ENCODE measurements at places on chromosomes 11 and 22.

DNA sequence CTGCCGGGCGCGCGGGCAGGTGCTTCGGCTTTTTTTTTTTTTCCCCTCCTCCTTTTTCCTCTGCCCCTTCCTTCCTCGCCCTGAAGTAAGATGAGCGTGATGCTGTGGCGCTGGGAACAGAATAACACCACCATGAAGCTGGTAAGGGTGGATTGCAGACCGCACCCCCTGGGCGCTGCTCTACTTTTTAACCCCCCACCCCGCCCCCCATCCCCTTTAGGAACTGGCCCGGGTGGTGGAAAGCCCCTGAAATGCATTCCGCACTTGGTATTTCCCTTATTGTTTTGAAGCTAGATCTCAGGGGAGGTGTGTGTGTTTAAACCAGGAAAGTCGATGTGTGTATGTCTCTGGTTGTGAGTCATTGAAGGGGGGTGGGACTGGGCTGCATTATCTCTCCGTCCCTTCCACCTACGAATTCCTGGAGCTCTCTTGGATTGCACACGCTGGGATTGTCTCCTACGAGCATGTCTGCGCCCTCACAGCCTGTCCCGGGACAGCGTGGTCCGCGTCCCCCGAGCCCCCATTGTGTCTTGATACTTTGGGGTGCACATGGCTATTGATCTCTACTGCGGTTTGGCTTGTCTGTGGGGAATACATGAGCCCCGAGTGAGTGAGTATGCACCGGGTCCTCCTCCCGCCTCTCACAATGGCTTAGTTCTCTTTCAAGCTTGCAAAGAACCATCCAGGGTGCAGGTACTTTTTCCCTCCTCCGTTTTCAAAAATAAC is 64.9 kb downstream of the NAV2 start:
- DNase-seq = peak; percentile 84

DNA sequence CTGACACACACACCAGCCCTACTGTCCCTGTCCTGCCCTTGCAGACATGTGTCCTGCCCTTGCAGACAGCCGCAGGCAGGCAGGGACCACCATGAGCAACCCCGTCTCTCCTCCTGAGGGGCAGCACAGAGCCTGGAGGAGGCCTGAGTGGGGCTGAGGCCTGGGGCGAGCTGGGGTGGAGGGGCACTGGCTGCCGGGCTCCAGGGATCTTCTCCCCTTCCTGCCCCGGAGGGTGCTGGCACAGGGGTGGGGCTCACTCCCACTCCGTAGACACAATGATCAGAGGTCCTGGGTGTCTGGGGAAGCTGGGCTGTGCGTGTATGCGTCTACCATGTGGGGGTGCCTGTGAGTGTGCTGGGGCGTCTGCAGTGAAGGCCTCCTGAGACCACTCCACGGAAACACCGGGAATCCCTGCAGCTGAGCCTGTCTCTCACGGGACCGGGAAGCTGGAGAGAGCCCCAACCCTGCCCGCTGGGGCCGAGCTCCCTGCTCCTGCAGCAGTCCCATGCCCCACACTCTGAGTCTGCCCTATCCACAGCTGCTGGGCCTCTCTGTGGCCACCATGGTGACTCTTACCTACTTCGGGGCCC is 588 bp downstream of the TSPAN32 start:
- no peak for DNase-seq

GRCh38 chr22:39806109-39806508 is 87.5 kb downstream of the ENTHD1 start:
- no peak for DNase-seq

- DNase-seq = no peak
These were observed 1.3 kb upstream of the CLCF1 start for GRCh38 chr11:67374571-67375281.

- DNase-seq = no peak
These were observed 21.5 kb downstream of the BIRC2 start for GRCh38 chr11:102368472-102368871.

DNA sequence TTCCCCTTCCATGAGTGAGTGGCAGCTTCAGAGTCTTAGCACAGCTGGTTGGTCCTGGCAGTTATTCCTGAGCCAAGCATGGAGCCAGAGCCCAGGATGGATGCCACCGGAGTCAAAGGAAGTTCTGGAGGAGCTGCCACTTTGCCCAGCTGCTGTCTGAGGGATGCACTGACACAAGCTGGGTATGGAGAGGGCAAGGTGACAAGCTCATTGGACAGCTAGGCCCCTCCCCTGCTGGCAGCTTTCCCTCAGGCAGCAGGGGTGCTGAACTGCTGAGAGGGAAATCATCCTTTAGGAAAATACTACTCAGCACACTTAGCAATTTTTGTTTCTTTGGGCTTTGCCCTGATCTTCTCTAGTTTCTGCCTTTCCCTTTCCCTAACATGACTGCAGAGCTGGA is 99.3 kb upstream of the SESN3 start:
- DNase-seq = no peak

DNA sequence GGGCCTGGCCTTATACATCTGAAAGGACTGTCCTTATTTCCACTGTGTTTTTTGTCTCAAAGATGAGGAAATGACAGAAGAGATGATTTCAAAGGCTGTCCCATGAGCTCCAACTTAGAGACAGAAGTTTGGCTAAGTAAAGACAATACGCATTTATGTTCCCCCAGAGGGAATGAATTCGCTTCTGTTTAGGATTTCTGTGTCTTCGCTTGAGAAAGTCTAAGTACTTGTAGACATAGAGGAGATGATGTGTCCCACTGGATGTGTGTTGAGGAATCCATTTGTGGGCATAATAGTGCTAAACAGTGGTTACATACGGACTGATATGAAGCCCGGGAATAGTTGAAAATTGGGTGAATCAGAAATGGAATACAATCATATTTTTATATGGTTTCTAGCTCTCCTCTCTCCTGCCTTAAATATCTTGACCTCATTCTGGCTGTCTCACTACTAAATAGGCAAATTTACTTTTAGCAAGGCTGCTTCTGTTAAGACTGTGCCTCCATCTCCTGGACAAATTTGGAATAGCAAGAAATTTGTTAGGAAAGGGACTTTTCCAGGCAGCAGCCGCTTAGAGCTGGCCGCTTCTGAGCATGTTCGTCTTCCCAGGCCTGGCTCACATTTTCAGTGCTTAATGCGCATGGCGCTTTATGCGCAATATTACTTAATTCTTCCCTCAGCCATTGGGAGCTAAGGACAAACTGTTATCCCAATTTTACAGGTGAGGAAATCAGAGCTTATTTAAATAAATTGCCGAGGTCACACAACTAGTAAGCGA is 1.9 kb upstream of the PEX26 start:
- peak; percentile 91 for DNase-seq

DNA sequence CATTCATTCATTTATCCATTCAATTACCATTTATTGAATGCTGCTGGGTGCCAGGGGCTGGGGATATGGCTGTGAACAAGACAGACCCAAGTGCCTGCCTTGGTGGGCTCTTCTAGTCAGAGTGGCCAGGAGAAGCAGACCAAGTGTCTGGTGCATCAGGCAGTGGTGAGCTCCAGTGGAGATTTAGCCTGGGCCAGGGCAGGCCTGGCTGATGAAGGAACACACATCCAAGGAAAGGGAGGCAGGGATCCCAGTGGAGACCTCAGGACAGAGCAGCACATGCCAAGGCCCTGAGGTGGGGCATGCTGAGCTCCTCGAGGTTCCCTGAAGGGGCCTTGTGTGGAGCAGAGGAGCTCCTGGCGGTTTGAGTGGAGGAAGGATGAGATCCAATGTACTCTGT is 46.6 kb upstream of the SMIM38 start:
- DNase-seq = no peak

- no peak for DNase-seq
These were observed 207.3 kb upstream of the MTNR1B start for GRCh38 chr11:92762121-92762540.

- no peak for DNase-seq
These were observed 48.0 kb upstream of the L3MBTL2 start for GRCh38 chr22:41157083-41157482.

DNA sequence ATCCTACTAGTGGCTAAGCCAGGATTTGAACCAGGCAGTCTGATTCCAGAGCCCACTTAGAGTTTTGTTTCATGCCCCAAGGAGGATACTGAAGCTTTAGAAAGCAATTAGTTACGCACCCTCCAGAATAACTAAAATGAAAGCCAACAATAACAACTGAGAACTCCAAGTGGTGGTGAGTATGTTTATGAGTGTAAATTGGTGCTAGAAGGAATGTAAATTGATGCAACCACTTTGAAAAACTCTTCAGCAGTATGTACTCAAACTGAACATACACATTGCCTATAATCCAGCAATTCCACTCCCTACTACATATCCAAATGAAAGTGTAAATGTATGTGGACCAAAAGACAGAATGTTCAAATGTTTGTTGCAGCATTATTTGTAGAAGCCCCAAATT is 6.7 kb upstream of the ARL14EP start:
- DNase-seq = no peak

GRCh38 chr11:44634401-44635281 is 69.2 kb downstream of the CD82 start:
- DNase-seq = peak; percentile 79

- no peak for DNase-seq
These were observed 23.4 kb downstream of the SYN3 start for GRCh38 chr22:33034753-33035152.

DNA sequence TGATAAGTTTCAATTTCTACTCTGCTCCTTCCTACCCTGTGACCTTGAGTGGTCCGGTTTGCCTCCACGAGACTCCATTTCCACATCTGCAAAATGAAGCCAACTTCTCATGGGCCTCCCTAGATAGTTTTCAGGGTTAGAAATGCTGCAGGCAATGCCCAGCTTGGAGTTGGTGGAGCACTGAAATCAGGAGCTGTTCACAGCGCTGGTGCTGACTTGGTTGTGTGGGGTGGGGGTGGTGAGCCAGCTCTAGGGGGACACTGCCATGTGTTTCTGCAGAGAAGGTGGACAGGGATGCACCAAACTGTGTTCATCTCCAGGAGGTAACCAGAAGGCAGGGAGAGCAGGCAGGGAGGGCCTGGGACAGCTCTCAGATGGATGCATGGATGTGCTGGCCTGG is 37.0 kb downstream of the SGSM1 start:
- DNase-seq = no peak

DNA sequence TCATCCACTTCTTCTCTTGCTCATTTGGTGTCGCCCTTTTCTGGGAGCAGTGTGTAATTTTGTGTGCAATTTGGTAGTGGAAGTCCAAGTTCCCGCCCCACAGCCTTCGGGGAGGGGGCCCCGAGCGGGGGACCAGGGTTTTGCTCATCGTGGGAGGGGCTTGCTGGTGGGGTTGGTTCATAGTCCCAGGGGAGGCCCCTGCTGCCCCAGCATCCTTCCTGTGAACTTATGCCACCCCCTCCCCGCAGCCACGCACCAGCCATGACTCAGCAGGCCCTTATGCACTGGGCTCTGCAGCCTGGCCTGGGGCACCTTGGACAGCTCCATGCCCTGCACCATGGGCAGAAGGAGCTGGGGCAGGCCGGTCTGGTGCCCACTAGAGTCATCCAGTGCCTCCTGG is 1183.6 kb downstream of the BRD1 start:
- no peak for DNase-seq

- no peak for DNase-seq
These were observed 76.9 kb downstream of the MYO7A start for GRCh38 chr11:77204754-77205466.
